ENCODE measurements at places on chromosomes 13 and 19.
A peak's percentile ranks its signal among the peaks of the same experiment; 100 is the strongest.

GRCh38 chr13:42218576-42218975, 53.4 kb upstream of the AKAP11 start:
- no peak for DNase-seq

GRCh38 chr13:55705971-55706370, 1434.7 kb upstream of the PRR20A start:
- DNase-seq, result no peak

GRCh38 chr19:42290523-42291434, 11.2 kb upstream of the PRR19 start:
- no peak for DNase-seq

DNA sequence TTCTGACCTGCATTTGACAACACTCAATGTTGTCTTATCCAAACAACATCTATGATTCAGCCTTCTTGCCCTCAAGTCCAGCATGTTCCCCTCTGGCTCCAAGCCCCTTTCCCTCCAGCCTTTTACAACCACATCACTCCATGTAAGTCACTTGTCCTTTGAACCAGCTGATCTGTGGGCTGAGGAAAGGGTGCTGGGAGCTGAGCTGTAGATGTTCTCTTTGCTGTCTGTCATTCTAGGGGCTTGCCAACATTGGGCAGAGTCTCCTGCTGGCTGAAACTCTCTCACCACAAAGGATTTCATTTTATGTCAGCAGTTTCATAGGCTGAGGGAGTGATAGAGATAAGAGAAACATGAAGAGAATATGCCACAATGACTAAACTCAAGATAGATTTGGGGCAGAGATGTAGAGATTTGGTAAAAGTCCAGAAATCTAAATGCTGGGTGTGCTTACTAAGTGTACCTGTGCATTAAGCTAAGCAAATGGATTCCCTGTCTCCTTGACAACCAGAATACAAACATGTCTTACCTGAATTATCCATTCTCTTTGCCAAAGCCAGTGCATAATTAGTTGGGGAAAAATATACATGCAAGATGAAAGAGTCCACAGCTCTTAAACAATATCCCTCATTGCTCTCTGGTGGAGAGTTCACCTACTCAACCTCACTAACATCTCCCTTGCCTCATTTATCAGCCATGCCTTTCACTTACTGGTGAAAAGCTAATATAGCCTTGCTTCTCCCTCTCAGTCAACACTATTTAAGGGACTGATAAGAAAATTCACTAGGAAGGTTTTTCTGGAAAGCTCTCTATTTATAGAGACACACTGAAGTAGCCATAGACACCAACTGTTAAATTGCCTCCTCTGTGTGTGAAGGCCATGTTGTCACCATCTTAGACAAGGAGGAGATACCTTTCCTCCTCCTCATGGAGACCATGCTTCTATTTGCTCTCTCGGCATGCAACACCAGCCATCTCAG, 175.5 kb upstream of the SERP2 start:
- DNase-seq, result no peak

DNA sequence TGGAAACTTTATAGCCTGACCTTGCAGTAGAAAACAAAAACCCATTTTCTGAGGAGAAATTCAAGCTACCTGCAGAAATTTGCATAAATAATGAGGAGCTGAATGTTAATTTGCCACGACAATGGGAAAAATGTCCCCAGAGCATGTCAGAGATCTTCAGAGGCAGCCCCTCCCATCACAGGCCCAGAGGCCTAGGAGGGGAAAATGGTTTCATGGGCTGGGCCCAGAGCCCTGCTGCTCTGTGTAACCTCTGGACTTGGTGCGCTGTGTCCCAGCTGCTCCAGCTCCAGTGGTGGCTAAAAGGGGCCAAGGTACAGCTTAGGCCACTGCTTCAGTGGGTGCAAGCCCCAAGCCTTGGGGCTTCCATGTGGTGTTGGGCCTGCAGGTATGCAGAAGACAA, 257.9 kb downstream of the NHLRC3 start:
- DNase-seq, result no peak

GRCh38 chr13:41274881-41275280, 11.5 kb upstream of the MTRF1 start:
- no peak for DNase-seq

DNA sequence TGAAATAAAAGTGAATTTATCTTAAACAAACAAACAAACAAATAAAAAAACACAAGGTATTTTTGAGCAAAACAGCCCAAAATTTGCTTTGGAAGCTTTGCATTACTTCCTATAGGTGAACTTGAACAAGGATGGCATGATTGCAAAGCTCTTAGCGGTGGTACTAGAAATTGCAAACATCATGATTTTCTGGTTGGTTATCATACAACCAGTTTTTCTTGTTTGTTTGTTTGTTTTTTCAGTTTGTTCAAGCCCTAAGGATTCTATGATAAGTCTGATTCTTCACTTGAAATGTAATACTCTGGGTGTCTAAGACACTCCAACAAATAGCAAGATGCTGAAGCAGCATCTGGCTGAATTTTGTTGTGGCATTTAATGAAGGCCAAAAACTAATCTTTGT, 15.9 kb downstream of the DCLK1 start:
- DNase-seq, result no peak

GRCh38 chr19:42508892-42509444, 19.3 kb downstream of the CEACAM1 start:
- DNase-seq, result no peak

- DNase-seq, result no peak
Observed at GRCh38 chr13:19156013-19156825, 25.4 kb downstream of the TUBA3C start.

DNA sequence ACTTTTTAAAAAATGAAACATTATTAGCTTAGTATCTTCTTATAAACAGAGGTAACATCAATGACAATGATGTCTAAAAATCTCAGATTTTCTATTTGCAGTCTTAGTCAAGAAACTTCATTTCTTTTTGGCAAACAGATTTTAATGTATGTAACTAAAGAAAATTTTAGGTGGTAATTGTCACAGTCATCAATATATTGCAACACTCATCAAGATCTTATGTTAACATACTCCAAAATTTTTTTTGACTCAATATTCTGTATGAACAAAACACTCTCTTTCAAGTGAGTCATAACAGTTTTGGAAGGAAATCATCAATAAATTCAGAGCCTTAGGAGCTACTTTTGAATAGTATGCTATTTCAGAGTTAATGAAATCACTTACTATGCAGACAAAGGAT, 1507.6 kb downstream of the SLITRK1 start:
- no peak for DNase-seq

- DNase-seq, result no peak
Observed at GRCh38 chr13:102236341-102236740, 165.5 kb downstream of the FGF14 start.

DNA sequence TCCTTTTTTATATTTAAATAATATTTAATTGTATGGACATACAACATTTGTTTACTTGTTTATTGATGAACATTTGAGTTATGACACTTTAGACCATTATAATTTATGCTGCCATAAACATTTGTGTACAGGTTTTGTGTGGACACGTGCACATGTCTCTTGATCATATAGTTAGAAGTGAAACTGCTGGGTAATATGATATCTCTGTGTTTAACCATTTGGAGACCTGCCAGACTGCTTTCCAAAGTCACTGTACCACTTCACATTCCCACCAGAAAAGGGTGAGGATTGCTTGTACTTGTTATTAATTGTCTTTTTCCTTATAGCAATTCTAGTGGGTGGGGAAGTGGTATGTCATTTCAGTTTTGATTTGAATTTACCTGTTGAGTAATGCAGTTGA, 145.6 kb upstream of the KLHL1 start:
- no peak for DNase-seq

DNA sequence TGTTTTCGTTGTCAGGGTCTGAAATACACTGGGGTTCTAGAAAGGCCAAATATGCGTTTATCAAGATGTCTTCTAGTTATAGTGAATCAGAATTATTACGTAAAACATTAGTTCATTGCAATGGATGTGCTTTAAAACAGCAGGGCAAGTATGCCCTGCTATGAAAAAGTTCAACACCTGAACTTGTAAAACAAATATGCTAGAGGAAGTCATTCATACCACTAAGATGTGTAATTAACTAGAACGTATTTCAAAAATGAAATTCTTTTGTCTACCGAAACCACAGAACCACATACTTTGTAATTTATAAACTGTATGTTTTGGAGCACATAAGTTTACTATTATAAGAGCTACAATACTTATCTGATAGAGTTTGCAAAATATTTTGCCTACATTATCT, 266.2 kb downstream of the KCTD12 start:
- no peak for DNase-seq

DNA sequence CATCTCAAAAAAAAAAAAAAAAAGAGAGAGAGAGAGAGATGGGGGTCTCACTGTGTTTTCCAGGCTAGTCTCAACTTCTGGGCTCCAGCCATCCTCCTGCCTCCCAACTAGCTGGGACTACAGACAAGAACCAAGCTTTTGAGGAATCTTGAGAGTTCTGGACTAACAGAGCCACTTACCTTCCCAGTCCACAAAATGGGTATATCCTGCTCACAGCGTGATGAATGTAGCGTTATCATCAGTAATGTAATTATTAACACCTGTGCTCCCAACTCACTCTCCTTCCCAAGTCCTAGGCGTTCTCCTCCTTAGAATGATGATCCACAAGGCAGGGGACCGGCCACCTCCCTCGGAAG, 4.6 kb upstream of the NANOS3 start:
- no peak for DNase-seq

GRCh38 chr19:50663482-50663790, 14.2 kb downstream of the C19orf81 start:
- no peak for DNase-seq

- DNase-seq, result no peak
Observed at GRCh38 chr13:45468635-45469034, 3.9 kb downstream of the COG3 start.

GRCh38 chr19:39003188-39003587, 27.6 kb upstream of the FBXO17 start:
- DNase-seq, result no peak

GRCh38 chr13:33918199-33918932, 100.4 kb downstream of the RFC3 start:
- no peak for DNase-seq

DNA sequence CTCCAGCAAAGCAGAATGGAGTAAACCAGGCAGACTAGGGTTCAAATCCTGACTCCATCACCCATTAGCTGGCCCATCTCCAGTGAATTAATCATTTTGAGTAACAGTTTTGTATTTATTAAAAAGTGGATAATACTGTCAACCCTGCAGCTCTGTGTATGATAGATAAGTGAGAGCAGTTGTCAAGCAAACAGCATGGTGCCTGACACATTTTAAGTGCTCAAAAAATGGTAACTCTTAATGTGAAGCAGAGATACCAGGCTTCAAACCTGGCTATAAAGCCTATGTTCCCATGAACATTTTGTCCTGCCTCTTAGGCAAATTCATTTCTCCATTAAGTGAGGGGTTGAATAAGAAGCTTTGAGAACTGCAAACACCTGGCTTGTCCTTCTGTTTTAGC, 409.6 kb downstream of the TBC1D4 start:
- no peak for DNase-seq

DNA sequence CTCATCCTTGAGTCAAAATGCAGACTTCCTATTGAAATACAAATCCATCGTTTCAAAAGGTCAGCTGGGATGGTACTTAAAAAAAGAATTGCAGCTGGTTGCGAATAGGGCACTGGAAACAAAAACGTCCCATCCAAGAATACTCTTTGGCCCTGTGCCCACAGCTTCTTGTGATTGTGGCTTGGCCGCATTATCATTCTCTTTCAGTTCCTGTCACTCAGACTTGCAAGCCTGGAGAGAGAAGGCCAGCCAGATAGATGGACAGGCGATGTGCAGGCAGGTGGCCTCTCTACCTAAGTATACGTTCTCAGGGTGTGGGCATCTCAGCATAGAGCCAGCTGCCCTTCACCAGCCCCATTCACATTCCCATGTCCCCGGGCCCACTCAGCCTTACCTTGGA, 208.5 kb upstream of the ZNF536 start:
- DNase-seq, result peak; percentile 26

DNA sequence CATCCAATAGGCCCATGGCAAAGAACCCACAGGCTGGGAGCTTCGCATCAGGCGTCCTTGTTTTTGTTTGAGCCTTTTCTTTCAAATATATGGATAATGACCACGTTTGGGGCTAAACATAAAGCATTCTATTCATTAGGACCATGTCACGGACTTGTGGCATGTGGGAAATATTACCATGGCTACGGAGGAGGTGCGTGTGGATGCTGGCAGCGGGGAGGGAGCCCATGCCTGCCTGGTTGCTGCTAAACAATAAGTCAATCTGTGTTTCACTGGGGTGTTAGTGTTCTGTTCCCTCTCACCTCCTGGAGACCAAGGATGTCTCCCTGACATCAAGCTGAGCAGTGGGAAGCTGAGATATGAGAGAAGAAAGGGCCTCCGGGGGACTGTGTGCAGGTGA, 121.1 kb downstream of the IRS2 start:
- no peak for DNase-seq

GRCh38 chr13:27979001-27979643, 9.4 kb downstream of the URAD start:
- DNase-seq, result no peak

DNA sequence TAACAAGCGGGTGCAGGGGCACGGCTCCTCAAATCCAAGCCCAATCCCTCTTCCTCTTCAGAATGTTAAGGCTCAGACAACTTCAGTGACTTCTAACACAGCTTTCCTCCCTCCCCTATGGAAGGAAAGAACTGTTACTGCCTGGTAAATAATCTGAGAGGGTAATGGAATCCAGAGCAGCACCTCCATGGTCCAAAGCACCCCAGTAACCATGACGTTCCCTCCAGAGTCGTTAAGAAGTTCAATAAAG, 969 bp downstream of the AKT2 start:
- DNase-seq, result no peak

DNA sequence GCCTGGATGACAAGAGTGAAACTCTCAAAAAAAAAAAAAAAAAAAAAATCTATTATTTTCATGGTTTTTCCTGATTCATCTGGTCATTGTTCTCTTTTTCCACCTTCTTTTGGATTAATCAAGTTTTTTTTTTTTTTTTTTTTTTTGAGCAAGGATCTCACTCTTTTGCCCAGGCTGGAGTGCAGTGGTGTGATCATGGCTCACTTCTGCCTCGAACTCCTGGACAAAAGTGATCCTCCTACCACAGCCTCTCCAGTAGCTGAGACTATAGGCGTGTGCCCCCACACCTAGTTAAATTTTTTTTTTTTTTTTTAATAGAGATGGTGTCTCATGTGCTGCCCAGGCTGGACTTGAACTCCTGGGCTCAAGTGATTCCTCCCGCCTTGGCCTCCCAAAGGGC, 27.7 kb downstream of the BLOC1S3 start:
- DNase-seq, result no peak

GRCh38 chr19:51524666-51525264, 6.7 kb downstream of the SIGLEC6 start:
- no peak for DNase-seq

- no peak for DNase-seq
Observed at GRCh38 chr19:48122421-48122820, 11.8 kb upstream of the PLA2G4C start.

GRCh38 chr19:18541258-18541991, 1.9 kb downstream of the FKBP8 start:
- no peak for DNase-seq

- DNase-seq, result peak; percentile 100
Observed at GRCh38 chr13:28718543-28719226, at the start of gene SLC46A3. Gene SLC46A3, minus strand, starts transcription at chr13:28718970. Its CDS starts 972 bp downstream, at chr13:28717998.

DNA sequence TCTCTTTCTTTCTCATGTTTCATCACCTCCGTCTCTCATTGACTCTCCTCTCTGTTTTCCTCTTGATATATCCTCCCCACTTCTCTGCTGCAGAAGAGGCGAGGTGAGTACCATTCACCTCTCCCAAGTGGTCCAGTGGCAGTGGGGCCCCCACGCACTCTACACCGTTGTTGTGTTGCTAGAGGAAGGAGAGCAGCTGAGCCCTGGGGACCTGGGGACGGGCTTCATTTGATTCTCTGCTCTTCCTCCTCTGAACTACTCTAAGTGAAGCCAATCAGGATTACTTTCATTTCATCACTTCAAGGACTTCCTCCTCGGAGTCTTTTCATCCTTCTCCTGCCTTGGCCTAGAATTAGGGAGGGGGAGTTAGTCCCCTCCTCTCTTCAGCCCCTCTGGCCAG, 64.6 kb downstream of the CCNE1 start:
- no peak for DNase-seq

Data from left ventricle myocardium inferior (tissue), 1 donor.